ENCODE measurements at places on chromosomes 4 and X. TPM values are rescaled to one million over a fixed set of nuclear protein-coding genes. Genes with fewer than 3 reads are reported as not detected.

Gene NAP1L3
- 1.9 TPM for total RNA-seq

Gene FMR1NB
- not detected for total RNA-seq

Gene HGFAC
- 0.58 TPM for total RNA-seq

Gene RBM47
- 47.6 TPM for total RNA-seq

Gene UGT2B17
- total RNA-seq: not detected

Gene FOXR2
- total RNA-seq: not detected

Gene CFP
- total RNA-seq: 0.12 TPM

Gene TMEM47
- total RNA-seq: 4.7 TPM

Gene MAGEE1
- 1.7 TPM for total RNA-seq

Gene GPAT3
- 34.2 TPM for total RNA-seq

Gene TAB3
- 14.7 TPM for total RNA-seq

Gene AFP
- not detected for total RNA-seq

Gene DKK2
- not detected for total RNA-seq

Gene APELA
- not detected for total RNA-seq

Gene HTT
- 36.3 TPM for total RNA-seq

Gene ALAS2
- total RNA-seq: not detected

Gene RAB39B
- total RNA-seq: not detected

Gene EGFL6
- total RNA-seq: not detected

Gene FAM47A
- not detected for total RNA-seq

Gene NSDHL
- 32.3 TPM for total RNA-seq

Gene IGFBP7
- not detected for total RNA-seq

Gene SPINK2
- not detected for total RNA-seq

Gene GLRA2
- not detected for total RNA-seq

Gene ADGRG4
- not detected for total RNA-seq

Gene SERPINA7
- not detected for total RNA-seq

Gene HTN3
- total RNA-seq: not detected

Gene KCND1
- 0.51 TPM for total RNA-seq

Gene MAGEB4
- total RNA-seq: not detected

Gene CASP6
- total RNA-seq: 33.7 TPM

Gene FGG
- not detected for total RNA-seq

Gene SLC2A9
- 0.11 TPM for total RNA-seq

Gene FDCSP
- not detected for total RNA-seq

Gene PABPC5
- 0.40 TPM for total RNA-seq

Gene ZNF81
- 4.4 TPM for total RNA-seq

Gene TRPC3
- not detected for total RNA-seq

Gene MAGED4
- total RNA-seq: 4.6 TPM

Gene F11
- total RNA-seq: not detected

Gene HS6ST2
- 6.1 TPM for total RNA-seq

Gene PSAPL1
- total RNA-seq: 0.15 TPM

Gene GBA3
- total RNA-seq: not detected

Data from PC-3 (cell line).